ENCODE measurements at places on chromosomes 5 and 9.

DNA sequence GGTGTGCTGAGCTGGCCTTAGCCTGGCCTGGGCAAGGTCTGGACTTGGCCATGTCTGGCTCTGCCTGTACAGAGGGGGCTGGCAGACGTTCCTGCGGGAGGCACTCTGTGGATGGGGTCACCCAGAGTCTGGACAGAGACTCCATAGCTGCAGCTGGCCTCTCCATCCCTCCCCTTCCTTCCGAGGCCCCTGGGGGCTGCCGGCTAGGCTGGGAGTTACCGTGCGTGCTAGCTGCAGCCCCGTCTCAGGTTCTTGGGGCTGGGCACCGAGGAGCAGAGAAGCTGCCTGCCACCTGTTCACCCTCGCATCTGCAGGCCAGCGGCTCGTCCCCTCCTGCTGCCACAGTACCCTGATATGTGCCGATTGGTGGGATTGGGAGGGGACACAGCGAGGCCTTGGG, 63.4 kb downstream of the RXRA start:
- no peak for DNase-seq

DNA sequence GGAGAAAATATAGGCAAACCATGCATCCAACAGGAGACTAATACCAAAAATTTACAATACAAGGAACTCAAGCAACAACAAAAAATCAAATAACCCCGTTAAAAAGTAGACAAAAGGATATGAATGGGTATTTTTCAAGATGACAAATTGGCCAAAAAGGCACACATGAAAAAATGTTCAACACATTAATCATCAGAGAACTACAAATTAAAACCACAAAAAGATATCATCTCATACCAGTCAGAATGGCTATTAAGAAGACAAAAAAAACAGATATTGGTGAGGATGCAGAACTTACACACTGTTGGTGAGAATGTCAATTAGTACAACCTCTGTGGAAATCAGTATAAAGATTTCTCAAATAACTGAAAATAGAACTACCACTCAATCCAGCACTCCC, 35.0 kb downstream of the TEX10 start:
- no peak for DNase-seq

GRCh38 chr5:51685419-51685818, 302.2 kb downstream of the ISL1 start:
- DNase-seq: no peak

DNA sequence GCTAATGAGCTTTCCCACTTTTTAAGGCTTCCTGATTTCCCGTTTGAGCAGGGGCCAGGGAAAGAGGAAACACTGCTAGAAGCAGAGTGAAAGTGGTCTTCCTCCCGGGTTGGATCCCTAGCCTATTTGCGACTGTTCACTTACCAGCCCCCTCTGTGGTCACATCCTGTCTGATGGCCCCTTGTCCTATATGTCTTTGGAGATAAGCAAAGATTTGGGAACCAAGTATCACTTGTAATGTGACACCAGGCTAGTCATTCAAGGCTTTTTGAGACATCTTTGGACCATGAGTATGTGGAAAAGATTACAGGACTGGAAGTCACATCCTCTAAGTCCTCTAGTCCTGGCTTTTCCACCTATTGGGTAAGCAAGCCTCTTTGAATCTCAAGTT, 6.1 kb downstream of the DNAJB5 start:
- no peak for DNase-seq
